ENCODE measurements at places on chromosomes 12 and 14. TPM values are rescaled to one million over a fixed set of nuclear protein-coding genes. Genes with fewer than 3 reads are reported as not detected.

Gene FNTB
- total RNA-seq: 17.7 TPM

Gene LIN7A
- 0.07 TPM for total RNA-seq

Gene SERPINA9
- total RNA-seq: not detected

Gene SOX5
- total RNA-seq: 0.10 TPM

Gene RGS6
- not detected for total RNA-seq

All from mammary microvascular endothelial cell (primary cell).